ENCODE measurements at places on chromosomes 3 and 15. TPM values are rescaled to one million over a fixed set of nuclear protein-coding genes. Genes with fewer than 3 reads are reported as not detected.

ACTRT3 gene
- total RNA-seq: 3.5 TPM

PDCD10 gene
- 56.6 TPM for total RNA-seq

CSTA gene
- total RNA-seq: 1.5 TPM

CPLX3 gene
- total RNA-seq: not detected

GNL3 gene
- total RNA-seq: 134 TPM

PAK6 gene
- total RNA-seq: 0.30 TPM

SH3GL3 gene
- total RNA-seq: 0.57 TPM

MESP2 gene
- total RNA-seq: 0.50 TPM

ATP1B3 gene
- 213 TPM for total RNA-seq

C3orf62 gene
- 1.9 TPM for total RNA-seq
